ENCODE measurements at places on chromosomes 2 and 18. TPM values are rescaled to one million over a fixed set of nuclear protein-coding genes. Genes with fewer than 3 reads are reported as not detected.

The RESP18 gene
- total RNA-seq: not detected

DNA sequence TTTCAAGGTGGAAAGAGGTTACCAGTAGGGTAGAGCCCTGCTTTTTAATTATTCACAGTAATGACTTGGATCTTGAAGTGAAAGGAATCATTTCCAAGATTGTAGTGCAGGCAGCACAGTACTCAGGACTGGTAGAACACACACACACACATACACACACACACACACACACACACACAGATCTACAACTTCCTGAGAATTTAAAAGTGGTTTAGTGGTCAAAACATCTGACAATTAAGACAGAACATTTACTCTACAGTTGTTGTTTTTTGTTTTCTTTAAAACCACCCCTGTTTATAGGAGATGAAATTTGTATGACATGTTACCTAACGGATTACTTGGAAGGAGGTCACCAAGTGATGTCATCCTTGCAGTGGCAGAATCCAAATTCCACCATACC lies 146.7 kb upstream of the VRK2 start:
- no peak for DNase-seq
- no peaks in the 10 kb centered on the region for H3K27me3 ChIP-seq
- no peak overlapping the region for H3K4me3 ChIP-seq
- no peaks in the 10 kb centered on the region for H3K36me3 ChIP-seq
- no peaks in the 10 kb centered on the region for H3K4me1 ChIP-seq
- H3K27ac ChIP-seq: no peak overlapping the region

- H3K4me3 ChIP-seq: no peak overlapping the region
- no peak overlapping the region for H3K27ac ChIP-seq
- no peaks in the 10 kb centered on the region for H3K27me3 ChIP-seq
- no peak for DNase-seq
- H3K36me3 ChIP-seq: peaks cover 70% of the 10 kb centered on the region
Observed at GRCh38 chr2:73762571-73762970, 17.3 kb downstream of the DUSP11 start.

The ESPNL gene
- 2.0 TPM for total RNA-seq

The CENPA gene
- total RNA-seq: 0.35 TPM

- H3K4me3 ChIP-seq: no peak overlapping the region
- no peaks in the 10 kb centered on the region for H3K4me1 ChIP-seq
- no peak overlapping the region for H3K27ac ChIP-seq
- H3K27me3 ChIP-seq: no peaks in the 10 kb centered on the region
- no peak for DNase-seq
- no peaks in the 10 kb centered on the region for H3K36me3 ChIP-seq
Observed at GRCh38 chr2:161952783-161953191, 121.2 kb downstream of the DPP4 start.
